Activated T-cell treated with anti-CD3 and anti-CD28 coated beads, Interleukin-2, amount 50 U/mL, for 24 hours (primary cell): ENCODE measurements at places on chromosomes 16 and 17.

- no peak overlapping the region for H3K4me3 ChIP-seq
- H3K36me3 ChIP-seq = no peaks in the 10 kb centered on the region
- peaks cover 7% of the 10 kb centered on the region for H3K4me1 ChIP-seq
- H3K27ac ChIP-seq = no peak overlapping the region
Measured at GRCh38 chr17:55925440-55925839, 174.6 kb downstream of the PCTP start.

DNA sequence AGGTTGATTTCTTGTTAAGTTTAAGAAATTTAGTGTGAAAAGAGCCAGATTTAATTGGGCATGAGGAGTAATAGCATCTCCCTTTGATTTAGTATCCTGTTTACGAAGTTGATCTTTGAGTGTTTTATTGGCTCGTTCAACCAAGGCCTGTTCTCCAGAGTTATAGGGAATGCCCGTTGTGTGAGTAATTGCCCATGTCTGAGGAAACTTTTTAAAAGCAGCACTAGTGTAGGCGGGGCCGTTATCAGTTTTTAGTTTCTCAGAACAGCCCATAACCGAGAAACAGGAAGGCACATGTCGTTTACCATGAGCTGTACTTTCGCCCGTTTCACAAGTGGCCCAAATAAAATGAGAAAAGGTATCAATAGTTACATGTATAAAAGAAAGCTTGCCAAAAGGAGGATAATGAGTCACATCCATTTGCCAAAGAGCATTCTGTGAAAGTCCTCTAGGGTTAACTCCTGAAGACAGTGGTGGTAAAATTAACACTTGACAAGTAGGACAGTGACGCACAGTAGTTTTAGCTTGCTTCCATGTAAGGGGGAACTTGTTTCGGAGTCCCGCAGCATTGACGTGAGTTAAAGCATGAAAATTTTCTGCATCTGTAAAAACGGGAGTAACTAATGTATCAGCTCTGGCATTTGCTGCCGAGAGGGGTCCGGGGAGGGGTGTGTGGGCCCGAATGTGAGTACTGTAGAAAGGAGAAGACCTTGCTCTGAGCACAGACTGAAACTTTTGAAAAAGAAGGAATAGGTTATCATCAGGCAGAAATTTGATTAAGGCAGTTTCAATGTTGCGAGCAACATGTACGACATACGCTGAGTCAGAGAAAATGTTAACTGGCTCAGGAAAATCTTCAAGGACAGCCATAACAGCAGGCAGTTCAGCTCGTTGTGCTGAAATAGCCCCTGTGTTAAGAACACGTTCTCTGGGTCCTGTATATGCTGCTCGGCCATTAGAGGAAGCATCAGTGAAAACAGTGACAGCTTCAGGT is 18.5 kb upstream of the KCTD5 start:
- H3K36me3 ChIP-seq = peaks cover 76% of the 10 kb centered on the region
- H3K4me3 ChIP-seq = peak overlapping the region; percentile 73
- H3K27ac ChIP-seq = peak overlapping the region; percentile 94
- peak; percentile 65 for DNase-seq
- peaks cover 79% of the 10 kb centered on the region for H3K4me1 ChIP-seq

- peak; percentile 87 for DNase-seq
- no peaks in the 10 kb centered on the region for H3K27me3 ChIP-seq
Measured at GRCh38 chr17:64025732-64026294, 5.4 kb upstream of the ICAM2 start.

- no peaks in the 10 kb centered on the region for H3K4me1 ChIP-seq
- H3K4me3 ChIP-seq = no peak overlapping the region
- no peaks in the 10 kb centered on the region for H3K27me3 ChIP-seq
- no peak overlapping the region for H3K27ac ChIP-seq
Measured at GRCh38 chr16:64687123-64687522, 434.7 kb downstream of the CDH11 start.

DNA sequence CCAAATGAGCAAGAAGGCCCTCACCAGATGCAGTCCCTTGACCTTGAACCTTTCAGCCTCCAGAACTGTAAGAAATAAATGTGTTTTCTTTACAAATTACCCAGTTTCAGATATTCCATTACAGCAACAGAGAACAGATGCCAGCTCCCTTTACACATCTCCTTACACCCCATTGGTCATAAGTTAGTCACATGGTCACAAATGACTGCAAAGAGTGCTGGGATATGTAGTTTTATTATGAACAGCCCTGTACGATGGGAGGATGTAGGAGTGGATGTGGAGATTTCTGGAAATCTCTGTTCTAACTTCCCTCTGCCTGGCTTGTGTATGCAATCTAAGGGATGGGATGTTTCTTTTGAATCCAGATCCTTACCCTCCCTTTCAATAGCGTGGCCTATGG is 13.3 kb upstream of the RPL38 start:
- peaks cover 18% of the 10 kb centered on the region for H3K27me3 ChIP-seq
- no peak for DNase-seq
- H3K27ac ChIP-seq = no peak overlapping the region

- no peak overlapping the region for H3K27ac ChIP-seq
- no peak for DNase-seq
- H3K27me3 ChIP-seq = no peaks in the 10 kb centered on the region
- no peak overlapping the region for H3K4me3 ChIP-seq
Measured at GRCh38 chr17:67058036-67058435, 13.7 kb downstream of the CACNG1 start.

DNA sequence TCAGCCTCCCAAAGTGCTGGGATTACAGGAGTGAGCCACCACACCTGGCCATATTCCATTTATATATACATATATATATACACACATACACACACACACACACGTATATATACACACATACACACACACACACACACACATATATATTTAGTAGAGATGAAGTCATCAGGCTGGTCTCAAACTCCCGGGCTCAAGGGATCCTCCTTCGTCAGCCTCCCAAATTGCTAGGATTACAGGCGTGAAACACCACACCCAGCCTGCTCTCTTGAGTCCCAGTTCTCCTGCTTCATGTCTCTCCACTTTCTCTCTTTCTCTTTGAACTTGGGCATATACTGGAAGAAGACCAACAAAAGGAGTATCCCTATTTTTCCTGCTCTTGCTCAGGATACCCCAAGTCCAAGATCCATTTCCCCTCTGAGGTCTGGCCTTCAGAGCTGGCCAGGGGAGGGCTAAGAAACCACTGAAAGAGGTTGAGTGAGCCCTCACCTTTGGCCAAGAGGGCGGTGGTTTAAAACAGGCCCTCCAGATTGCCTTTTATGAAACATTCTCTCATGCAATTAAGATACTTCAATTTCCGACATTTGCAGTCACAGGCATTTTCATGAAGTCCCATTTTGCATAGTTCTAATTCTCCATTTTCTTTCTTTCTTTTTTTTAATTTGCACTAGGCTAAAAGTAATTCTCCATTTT is 37.9 kb downstream of the CIBAR2 start:
- peaks cover 75% of the 10 kb centered on the region for H3K36me3 ChIP-seq
- DNase-seq = no peak
- no peaks in the 10 kb centered on the region for H3K27me3 ChIP-seq
- H3K4me1 ChIP-seq = no peaks in the 10 kb centered on the region
- no peak overlapping the region for H3K4me3 ChIP-seq

DNA sequence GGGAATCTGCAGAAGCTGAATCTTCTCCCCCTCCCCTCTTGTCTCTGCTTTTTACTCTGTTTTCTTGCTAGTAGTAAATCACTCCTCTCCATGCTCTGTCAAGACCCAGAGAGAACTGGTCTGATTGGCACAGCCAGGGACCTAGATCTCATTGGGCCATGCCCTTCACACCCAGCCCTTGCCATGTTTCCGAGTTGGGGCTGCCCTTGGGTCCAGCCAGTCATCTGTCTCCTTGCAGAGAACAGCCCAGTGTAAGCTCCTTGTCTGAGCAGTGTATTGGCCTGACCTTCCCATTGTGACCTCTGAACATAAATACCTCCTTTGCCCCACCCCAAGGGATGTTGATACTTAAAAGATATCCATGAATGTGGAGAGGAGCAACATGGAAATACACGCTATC is 3.9 kb downstream of the MMP15 start:
- H3K4me3 ChIP-seq = no peak overlapping the region
- no peak overlapping the region for H3K27ac ChIP-seq
- H3K4me1 ChIP-seq = peaks cover 10% of the 10 kb centered on the region
- no peak for DNase-seq

DNA sequence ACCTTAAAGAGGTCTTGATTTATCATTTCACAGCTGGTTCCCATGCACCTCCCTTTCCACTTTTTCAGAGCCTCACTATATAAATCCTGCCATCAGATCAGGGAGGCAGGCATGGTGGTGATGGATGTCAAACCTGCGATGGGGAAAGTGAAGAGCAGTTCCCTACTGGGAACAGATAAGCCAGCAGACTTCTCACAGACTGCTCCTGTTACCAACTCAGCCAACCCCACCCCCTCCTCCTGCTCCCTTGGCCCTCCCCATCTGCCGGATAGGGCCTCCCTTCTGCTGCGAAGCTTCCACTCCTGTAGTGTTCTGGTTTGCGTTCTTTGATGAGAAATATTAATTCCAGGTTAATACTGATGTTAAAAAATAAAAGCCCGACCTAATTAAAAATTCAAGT is 232.1 kb downstream of the STX8 start:
- H3K27ac ChIP-seq = no peak overlapping the region
- no peak overlapping the region for H3K4me3 ChIP-seq
- H3K4me1 ChIP-seq = peaks cover 10% of the 10 kb centered on the region
- H3K36me3 ChIP-seq = peaks cover 6% of the 10 kb centered on the region
- no peak for DNase-seq
- H3K27me3 ChIP-seq = no peaks in the 10 kb centered on the region

- no peaks in the 10 kb centered on the region for H3K27me3 ChIP-seq
- DNase-seq = no peak
- no peak overlapping the region for H3K4me3 ChIP-seq
- H3K36me3 ChIP-seq = peaks cover 75% of the 10 kb centered on the region
Measured at GRCh38 chr17:75845933-75846691, 1.9 kb upstream of the UNC13D start.

GRCh38 chr16:71402674-71403073 is 39.2 kb downstream of the TLE7 start:
- H3K27ac ChIP-seq = no peak overlapping the region
- peaks cover 50% of the 10 kb centered on the region for H3K27me3 ChIP-seq
- H3K4me3 ChIP-seq = no peak overlapping the region
- no peaks in the 10 kb centered on the region for H3K36me3 ChIP-seq
- no peak for DNase-seq

GRCh38 chr17:77677630-77678029 is 280.9 kb upstream of the TNRC6C start:
- H3K4me3 ChIP-seq = no peak overlapping the region
- H3K36me3 ChIP-seq = peaks cover 4% of the 10 kb centered on the region
- no peaks in the 10 kb centered on the region for H3K4me1 ChIP-seq

GRCh38 chr16:75075688-75076268 is 40.8 kb downstream of the LDHD start:
- H3K27ac ChIP-seq = peak overlapping the region; percentile 91
- peaks cover 11% of the 10 kb centered on the region for H3K36me3 ChIP-seq
- no peak for DNase-seq
- H3K4me1 ChIP-seq = peaks cover 59% of the 10 kb centered on the region
- H3K27me3 ChIP-seq = no peaks in the 10 kb centered on the region

DNA sequence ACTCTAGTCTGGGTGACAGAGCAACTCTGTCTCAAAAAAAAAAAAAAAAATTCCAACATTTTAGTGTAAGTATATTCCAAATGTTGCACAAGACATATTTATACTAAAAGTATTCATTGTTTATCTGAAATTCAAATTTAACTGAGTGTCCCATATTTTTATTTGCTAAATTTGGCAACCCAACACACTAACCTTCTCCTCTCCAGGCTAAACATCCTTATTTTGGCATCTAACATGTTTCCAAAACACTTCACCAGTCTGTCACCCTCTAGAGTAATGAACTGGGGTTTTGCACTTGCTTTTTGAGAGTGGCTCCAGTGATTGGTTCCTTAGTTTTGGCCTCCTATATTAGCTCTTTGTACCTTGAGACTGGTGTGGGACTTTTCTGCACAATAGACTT is 243.4 kb upstream of the SALL1 start:
- H3K36me3 ChIP-seq = no peaks in the 10 kb centered on the region
- DNase-seq = no peak
- H3K27ac ChIP-seq = no peak overlapping the region
- H3K4me3 ChIP-seq = no peak overlapping the region

DNA sequence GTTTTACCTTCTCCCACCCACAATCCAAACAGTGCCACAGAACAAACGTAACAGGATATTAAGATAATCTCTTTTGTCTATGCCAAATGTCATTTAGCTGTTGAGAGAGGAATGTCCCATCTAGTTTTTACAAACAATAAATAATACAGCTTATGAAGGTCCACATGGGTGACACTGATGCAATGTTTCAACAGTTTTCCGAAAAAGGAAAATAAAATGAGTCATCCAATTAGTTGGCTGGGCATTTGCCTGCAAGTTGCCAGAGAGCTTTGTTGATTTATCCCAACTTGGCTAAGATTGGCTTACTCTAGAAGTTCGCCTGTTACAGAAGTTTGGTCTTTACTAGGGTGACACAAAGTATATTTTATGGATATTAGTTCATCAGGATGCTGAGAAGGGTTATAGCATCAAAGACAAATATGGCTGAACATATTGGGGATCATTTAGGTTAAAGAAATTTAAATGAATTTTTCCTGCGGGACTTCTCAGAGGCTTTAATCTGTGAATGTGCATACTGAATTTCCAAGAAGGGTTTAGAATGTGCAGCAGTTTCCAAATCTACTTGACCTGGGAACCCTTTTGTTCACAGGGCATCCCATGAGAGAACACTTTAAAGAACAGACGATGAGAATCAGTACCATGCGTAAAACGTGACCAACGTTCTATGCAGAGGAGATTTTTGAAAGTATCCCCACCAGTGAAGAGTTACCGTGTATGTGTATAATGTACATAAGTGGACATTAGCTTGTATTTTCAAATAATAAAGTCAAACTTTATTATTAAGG is 73.1 kb downstream of the CDH13 start:
- H3K36me3 ChIP-seq = no peaks in the 10 kb centered on the region
- H3K4me1 ChIP-seq = peaks cover 6% of the 10 kb centered on the region
- H3K27me3 ChIP-seq = peaks cover 20% of the 10 kb centered on the region

DNA sequence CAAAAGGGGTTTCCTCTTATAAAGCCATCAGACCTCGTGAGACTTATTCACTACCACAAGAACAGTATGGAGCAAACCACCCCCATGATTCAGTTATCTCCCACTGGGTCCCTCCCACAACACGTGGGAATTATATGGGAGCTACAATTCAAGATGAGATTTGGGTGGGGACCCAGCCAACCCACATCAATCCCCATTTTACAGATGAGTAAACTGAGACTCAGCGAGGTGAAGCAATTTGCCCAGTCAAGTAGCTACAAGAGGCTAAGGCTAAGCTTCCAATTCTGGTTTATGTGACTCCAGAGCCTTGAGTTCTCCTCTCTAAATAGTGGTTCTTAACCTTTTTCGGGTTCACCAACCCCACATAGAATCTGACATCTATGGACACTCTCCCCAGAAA is 8.8 kb downstream of the CD300A start:
- DNase-seq = no peak
- H3K27ac ChIP-seq = no peak overlapping the region
- no peaks in the 10 kb centered on the region for H3K27me3 ChIP-seq
- H3K4me1 ChIP-seq = peaks cover 58% of the 10 kb centered on the region

GRCh38 chr17:27293359-27293897 is 486 bp upstream of the WSB1 start:
- peaks cover 37% of the 10 kb centered on the region for H3K4me1 ChIP-seq
- peak; percentile 48 for DNase-seq

- peaks cover 55% of the 10 kb centered on the region for H3K36me3 ChIP-seq
- DNase-seq = no peak
- no peaks in the 10 kb centered on the region for H3K27me3 ChIP-seq
- peaks cover 88% of the 10 kb centered on the region for H3K4me1 ChIP-seq
- H3K4me3 ChIP-seq = no peak overlapping the region
Measured at GRCh38 chr16:89343501-89344457, 126.3 kb downstream of the ZNF778 start.

- peaks cover 29% of the 10 kb centered on the region for H3K4me1 ChIP-seq
- H3K4me3 ChIP-seq = no peak overlapping the region
- H3K36me3 ChIP-seq = no peaks in the 10 kb centered on the region
Measured at GRCh38 chr17:56821847-56822534, 11.7 kb downstream of the C17orf67 start.
